ENCODE measurements at places on chromosomes 6 and 20.

DNA sequence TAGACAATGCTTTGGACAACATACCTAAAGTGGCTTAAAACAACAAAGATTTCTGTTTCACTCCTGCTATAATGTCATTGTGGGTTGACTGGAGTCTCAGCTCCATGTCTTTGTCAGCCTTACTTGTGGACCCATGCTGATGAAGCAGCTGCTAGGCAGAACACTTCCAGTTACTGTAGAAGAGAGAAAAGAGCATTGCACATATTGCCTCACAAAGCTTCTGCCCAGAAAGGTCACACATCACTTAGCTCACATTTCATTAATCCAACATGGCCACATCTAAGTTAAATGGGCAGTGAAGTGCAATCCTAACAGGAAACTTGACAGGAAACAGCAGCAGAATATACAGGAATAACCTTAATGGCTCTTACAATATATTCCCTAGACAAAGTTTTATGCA is 480.5 kb upstream of the HTR1E start:
- DNase-seq: no peak

DNA sequence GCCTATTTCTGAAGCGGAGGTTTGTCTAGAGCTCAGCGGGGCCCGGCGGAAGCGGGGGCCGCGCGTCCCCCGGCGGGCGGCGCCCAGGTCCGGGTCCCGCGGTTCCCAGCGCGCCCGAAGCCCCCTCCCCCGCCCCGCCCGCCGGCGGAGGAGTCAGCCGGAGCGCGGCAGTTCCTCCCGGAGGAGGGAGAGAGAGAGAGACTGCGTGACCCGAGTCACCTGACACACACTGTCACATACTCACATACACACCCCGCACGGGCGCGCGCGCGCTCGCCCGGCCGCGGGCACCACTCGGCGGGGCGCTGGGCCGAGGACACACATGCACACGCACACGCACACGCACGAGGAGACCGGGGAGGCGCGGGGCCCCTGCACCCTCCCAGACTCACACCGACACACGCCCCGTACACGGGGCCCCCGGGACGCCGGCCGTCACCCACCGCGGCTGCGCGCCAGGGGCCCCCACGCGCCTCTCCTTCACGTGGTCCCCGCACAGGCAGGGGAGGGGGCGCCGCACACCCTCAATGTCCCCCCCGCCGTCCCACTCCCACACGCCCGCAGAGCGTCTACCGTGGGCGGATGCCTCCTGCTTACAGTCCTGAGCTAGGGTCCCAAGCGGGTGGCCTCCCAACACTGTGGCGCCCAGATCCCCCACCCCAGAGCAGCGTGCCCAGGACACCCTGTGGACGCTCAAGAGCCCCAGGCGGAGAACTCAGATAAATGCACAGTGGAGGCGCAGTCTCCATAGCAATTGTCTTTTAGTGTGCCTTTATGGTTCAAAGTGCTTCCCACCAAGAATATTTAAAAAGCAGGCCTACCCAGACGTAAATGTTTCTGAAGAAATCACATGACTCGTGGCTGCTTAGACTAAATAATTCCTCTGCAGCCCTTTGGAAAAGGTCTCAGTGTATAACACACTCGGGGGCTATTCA is at the start of gene RRAGD:
RRAGD (minus strand) TSS at position 203 of the 935 bp plus-strand sequence. CDS start 280 bp downstream, outside the sequence.
- no peak for DNase-seq

DNA sequence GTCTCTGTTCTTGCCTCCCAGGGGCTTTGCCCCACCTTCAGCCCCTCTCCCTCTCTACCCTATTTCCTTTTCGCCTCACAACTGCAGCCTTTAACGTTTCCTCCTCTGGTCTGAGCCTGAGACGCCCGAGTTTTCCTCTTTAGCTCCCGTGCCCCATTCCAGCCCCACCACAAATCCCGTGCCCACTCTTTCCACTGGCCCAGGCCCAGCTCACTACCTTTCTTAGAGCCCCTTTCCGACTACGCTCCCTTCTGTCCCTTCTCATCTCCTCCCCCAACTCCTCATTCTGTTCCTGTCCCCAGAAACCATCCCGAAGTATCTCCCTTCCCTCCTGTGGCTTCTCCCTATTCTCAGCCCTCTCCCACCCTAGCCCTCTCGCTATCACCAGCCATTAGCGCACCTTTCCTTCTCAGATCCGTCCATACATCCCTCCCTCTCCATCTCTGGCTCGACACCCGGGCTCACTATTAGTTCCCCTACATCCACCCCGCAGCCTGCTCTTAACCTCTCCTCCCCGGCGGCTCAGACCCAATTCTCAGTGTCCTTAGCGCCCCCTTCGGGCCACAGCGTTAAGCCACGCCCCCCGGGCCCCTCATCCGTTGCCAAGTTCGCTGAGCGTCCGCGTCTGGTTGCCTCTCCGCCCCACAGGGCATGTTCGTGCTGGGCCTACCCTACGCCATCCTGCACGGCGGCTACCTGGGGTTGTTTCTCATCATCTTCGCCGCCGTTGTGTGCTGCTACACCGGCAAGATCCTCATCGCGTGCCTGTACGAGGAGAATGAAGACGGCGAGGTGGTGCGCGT is 2.7 kb downstream of the SLC32A1 start:
- DNase-seq: no peak

DNA sequence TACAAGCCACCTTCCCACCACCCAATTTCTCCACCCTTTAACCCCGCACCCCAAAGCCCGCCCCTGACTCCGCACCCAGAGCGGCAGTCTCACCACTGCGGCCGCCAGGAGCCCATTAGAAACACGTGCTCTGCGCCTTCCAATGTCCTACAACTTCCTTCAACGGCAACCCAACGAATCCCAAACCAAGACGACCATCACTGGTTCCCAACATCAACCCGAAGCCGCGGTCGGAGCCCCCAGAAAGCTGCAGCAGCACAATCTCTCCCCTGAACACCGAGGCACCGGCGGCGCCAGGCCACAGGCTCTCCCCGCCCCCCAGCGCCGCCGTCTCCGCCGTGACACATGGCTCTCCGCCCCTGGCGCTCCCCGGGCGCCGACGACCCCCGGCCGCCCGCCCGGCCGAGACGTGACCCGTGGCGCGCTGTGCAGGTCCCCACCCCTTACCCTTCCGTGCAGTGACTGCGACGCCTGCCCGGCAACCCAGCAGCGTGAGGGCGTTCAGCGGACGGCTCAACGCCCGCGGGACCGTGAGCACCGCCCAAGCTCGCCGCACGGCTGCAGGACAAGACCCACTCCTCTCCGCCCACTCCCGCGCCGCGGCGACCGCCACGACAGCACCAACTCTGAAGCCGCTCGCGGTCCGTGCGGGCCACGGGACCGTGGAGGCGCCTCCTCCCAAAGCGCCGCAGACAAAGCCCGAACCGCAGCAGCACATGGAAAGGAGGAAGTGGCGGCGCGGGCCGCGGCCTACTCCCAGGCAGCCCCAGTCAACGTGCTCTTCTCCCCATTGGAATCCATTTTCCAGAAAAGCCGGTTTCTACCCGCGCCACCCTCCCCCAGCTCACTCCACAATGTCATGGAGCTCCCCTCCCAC is 551 bp downstream of the SYNCRIP start:
- DNase-seq: peak; percentile 24

DNA sequence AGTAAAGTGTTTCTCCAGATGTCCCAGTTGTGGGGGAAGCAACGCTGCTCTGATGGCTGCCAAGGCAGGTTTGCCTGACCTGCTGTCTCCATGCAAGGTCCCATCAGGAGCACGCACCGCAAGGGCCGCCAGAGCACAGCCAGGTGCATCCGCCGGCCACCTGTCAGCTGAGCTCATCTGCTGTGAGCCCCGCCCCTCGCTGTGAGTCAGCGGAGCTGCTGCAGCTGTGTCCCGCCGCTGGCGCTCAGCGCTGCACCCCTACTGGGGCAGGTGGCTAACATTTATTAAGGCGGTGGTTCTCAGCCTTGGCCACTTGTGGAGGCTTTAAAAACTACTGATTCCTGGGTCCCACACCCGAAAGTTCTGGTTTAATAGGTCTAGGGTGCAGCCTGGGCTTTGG is 225.7 kb downstream of the UST start:
- no peak for DNase-seq

- DNase-seq: no peak
Measured at GRCh38 chr20:50146214-50146613, 7.3 kb downstream of the PEDS1 start.

GRCh38 chr6:89035252-89036101 is 45.1 kb upstream of the PNRC1 start:
- DNase-seq: no peak

GRCh38 chr6:158488065-158488464 is 71.8 kb upstream of the TMEM181 start:
- no peak for DNase-seq

DNA sequence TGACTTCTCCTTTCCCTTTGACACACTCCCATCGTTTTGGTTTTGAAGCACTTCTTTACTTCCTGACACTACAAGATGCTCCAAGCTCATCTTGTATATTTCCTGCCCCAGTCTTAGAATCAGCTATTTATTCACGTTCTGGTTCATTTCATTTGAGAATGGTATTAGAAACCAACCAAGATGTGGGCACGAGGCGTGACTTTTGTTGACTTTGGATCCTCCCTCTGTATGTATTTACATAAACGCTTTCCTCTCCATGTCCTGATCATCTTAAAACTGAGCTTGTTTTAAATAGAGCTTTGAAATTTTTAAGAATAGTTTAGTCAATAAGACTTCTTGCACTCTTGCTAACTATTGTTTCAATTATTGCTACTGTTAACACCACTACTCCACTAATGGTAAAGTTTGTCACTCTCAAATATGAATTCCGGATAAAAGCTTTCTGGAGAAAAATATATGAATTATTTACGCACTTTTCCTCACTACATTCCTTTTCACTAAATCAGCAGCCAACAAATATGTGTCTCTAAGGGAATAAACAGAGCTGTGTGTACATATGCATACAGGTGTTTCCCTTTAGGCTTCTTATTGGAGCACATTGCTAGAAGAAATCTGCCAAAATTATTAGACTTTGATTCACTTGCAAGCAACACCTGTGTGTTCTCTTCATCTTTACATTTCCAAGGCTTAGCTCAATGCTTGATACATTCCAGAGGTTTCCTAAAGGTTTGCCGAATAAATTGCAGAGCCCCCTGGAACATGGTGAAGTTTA is 77.3 kb upstream of the TMEM244 start:
- DNase-seq: no peak

DNA sequence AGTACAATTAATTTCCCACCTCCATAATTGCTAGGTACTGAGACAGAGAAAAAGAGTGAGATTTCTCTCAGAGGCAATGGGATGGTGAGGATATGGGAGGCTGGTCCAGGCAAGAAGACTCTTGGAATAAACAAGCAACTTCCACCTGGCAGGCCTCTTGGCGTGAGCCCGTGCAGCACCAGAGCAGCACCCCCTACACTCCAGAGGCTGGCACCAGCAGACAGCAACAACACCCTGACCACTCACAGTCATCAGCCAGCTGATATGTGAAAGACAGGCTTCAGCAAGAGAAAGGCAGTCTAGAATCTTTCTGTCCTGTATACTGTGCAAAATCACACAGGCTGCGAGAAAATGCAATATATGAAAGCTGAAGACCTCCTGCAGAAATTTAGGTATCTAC is 59.7 kb downstream of the KIF13A start:
- DNase-seq: no peak

- DNase-seq: no peak
Measured at GRCh38 chr6:96844530-96844929, 7.3 kb upstream of the GPR63 start.

DNA sequence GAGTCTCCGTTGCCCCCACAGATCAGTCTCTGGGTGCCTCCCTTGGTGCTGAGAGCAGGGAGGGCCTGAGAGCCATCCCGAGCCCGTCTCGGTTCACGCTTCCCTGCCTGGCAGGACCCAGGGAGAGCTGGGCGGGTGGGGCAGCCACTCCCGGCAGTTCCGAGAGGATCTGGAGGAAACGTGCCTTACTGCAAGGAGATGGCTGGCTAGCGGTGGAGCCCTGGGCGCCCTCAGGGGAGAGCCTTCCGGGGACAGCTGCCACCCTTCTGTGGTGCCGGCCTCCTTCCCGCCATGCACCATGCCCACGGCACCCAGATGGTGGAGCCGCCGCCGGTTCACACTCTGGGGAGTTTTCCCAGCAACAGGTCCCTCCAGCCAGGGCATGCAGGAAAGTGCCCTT is 45.8 kb upstream of the SLCO4A1 start:
- no peak for DNase-seq

GRCh38 chr20:23437126-23437899 is 2.2 kb upstream of the CSTL1 start:
- DNase-seq: no peak

DNA sequence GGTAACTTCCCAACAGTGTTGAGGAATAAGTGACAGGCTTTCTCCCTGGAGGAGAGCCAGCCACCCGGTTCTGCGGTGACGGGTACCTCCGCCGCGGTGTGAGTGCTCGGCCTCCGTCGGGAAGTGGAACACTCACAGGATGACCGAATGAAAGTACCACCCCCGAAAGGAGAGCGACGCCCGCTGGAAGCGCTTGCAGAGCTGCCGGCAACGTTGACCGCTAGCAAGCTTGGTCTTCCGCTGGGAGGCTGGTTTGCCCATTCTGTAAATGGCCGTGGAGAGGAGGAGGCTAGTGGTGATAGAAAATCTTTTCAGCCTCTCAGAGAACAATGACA is 614 bp upstream of the TMEM242 start:
- DNase-seq: no peak

DNA sequence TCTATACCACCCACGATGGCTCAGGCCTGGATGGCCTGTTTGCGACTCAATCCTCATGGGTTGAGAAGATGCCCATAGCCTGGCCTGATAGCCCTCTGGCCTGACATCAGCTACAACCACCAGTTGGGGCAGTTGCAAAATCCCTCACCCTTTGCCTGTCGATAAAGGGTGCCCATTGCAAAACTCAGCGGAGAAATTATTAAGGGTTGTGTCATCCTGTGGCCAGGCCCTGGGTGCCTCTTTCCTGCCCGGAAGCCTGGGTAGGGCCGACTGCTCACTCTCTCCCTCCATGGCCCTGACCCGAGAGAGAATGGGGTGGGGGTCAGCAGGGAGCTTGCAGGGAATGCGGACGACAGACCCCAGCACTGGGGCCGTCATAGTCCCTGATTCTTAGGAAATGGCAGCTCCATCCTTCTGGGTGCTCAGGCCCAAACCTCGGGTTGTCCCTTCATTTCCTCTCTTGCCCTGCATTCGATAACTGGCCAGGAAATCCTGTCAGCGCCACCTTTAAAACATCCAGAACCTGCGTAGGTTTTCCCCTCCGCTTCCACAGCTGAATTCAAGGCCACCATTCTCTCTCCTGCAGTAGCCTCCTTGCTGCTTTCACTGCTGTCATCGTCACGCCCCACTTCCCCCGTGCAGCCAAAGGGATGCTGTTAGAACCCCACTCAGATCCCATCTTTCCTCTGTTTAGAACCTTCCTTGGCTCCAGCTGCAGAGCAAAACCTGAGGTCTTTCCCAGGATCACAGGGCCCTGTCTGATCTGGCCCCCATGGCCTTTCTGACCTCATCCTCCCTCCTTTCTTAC is 31.1 kb downstream of the CEBPB start:
- DNase-seq: no peak

DNA sequence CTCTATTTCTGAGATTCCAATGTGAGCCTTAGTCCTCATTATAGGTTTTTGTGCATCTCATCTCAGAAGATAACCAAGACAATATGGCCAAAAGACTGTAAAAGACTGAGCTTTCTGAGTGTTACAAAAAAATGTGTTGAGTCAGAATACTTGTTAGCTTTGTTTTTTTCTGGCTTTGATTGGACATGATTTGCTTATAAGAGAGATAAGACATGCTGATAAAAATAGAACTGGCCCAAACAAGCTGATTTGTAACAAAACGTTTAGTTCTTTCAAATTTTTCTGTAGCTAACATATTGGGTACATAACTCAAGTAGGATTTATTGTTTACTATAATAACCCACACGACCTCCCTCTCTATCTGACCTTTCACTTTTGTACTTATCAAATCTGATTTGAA is 32.9 kb downstream of the FILIP1 start:
- DNase-seq: no peak

- DNase-seq: no peak
Measured at GRCh38 chr6:170010665-170011203, 259.3 kb downstream of the ERMARD start.
